Effector memory CD8-positive, alpha-beta T cell (primary cell): ENCODE measurements at places on chromosomes 7 and 10.

DNA sequence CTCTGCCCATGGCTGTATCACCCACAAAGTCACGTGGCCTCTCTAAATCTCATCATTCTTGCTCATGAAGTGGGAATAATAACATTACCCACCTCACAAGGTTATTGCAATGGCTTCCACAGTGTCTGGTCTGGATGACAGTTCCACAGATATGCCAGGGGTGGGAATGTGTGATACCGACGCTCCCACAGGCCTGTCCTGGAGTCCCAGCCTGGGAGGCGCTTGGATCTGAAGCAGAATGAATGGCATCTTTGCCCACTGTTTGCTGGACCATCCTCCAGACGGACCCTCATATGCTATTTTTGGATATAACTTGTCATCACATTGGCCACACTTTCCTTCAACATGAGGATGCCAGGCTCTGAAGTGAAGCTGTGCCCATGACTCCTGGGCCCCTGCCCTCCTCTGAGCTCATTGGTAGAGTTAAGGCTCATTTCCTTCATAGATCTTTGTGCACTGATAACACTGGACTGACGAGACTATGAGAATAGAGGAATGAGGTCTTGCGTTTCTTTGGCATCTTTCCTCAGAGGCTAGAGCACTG, 279.8 kb upstream of the ZNF32 start:
- DNase-seq: no peak

DNA sequence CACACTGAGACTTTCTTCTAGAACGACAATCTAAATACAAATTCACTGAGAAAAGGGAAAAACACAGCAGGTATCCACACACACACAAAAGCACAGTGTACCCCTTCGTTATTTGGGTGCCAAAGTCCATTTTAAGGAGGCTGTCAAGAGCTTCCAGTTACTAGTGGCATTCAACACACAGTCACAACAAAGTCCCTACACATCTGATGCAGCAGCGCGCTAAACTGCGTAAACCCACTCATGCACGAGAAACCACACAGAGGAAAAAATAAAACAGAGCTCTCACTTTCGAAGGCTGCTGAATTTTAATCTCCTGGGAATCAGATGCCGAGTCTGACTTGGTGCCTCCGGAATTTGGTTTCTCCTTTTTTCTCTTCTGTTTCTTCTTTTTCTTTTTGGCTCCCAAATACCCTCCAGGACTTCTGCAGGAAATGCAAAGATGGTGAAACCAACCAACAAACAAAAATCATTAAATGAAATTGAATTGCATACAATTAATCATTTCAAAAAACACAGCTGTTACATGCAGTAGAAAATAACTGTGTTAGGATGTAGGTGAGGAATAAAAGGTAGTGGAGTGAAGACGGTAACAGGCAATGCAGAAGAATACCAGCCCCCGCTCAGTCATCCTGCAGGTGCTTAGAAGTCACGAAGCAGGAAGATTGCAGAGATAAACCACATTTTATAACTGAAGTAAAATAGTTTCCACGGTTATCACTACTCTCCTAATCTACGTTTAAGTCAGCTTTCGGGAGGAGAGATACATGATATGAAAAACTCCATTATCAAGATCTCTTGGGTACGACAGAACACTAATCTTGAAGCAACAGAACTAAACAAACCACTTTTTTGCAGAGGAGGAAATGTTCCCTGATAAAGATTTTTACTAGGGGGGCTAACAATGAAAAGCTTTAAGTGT, 27.1 kb downstream of the NMT2 start:
- no peak for DNase-seq

DNA sequence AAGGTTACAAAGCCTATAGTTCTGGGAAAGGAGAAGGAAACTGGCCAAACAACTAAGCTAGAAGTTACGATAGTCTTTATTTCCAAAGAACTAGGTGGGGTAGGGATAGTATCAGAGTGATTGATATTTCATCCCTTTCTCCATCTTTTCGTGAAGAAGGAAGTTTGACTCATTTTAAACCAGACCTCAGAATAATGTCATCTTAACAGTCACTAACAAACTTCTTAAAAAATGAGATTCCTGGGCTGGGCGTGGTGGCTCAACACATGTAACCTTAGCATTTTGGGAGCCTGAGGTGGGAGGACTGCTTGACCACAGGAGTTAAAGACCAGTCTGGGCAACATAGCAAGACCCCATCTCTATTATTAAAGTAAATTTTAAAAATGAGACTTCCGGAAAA, 69.4 kb downstream of the ARL4A start:
- DNase-seq: no peak

GRCh38 chr7:997404-998395, 14.7 kb downstream of the CYP2W1 start:
- no peak for DNase-seq

GRCh38 chr10:76928565-76928964, 709.0 kb downstream of the KCNMA1 start:
- no peak for DNase-seq
